SW480 (cell line): ENCODE measurements at places on chromosomes 4 and X.
A peak's percentile ranks its signal among the peaks of the same experiment; 100 is the strongest.

DNA sequence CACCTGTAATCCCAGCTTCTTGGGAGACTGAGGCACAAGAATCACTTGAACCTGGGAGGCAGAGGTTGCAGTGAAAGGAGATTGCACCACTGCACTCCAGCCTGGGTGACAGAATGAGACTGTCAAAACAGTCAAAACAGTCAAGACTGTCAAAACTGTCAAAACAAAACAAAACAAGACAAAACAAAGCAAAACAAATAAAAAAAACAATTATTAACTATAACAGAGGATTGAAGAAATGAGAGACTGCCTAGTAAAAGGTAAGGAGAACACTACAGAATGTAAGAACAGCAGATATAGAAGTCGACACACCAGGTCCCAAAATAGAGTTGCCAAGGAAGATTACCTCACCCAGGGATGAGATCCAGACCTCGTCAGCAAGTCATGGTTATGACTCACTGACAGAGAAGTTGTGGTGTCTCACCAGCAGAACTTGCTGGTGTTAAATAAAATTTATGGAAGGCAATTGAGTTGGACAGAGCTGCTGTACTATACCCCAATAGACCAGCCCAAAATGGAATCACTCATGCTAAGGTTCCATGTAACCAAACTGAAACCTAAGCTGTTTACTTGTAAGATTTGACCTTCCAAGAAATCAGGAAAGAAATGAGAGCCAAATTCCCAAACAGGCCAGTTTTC is 32.1 kb upstream of the GK start:
- DNase-seq, result no peak

DNA sequence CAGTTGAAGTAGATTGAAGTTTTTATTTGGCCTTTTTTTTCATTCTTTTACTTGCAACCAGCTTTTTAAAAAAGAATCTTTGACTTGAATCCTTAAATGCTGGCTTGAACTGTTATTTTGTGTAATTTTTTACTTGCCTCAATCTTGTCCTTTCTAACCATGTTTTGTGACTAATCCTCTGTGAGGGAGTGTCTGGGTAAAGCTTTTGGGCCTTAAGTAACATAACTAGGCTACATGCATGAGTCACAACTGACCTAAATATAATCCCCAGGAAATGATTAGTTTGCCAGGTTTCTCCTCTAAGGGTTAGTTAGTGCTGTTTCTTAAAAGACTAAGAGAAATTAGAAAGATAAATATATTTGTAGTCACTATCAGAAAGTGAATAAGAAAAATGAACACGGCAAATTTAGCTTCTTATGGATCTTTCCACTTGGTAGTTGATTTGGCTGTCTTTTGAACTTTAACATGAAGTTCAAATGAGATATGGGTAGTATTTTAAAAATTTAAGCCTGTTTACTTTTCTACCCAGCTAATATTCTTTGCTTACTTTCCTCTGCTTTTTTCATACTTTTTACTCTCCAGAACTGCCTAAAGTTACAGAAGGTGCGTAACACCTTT is 13.0 kb downstream of the EXOC1 start:
- peak; percentile 45 for DNase-seq

DNA sequence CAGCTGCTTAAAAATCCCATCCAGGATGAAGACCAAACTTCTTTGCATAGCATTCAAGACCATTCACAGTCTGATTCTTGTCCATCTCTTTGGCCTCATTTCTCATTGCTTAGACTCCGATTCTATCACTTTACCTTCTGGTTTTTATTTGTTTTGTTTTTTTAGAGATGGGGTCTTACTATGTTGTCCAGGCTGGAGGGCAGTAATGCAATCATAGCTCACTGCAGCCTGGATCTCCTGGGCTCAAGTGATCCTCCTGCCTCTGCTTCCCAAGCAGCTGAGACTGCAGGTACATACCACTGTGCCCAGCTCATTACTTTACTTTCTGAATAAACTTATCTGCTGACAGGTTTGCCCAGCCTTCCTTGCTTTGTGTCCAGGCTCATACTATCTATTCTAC is 152.8 kb downstream of the TMEM164 start:
- DNase-seq, result no peak

GRCh38 chr4:91471280-91471679 is 832.5 kb upstream of the GRID2 start:
- no peak for DNase-seq

GRCh38 chr4:144709793-144710525 is 64.0 kb downstream of the HHIP start:
- DNase-seq, result peak; percentile 70

DNA sequence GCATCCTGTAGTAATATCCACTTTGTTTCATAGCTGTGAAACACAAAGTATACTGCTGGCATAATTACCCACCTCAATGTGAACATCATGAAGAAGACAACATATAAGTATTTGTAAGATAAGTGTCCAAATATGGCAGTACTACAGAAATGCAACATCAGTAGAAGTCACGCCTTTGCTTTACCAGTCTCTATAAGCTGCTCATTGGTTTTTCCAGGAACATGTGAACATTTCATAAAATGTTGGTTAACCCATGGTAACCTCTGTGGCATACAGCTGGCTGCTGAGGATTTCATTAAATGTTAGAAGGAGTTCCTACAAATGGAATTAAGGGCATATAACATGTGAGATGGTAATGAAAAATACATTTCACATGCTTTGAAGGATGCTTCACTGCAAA is 77.6 kb downstream of the PPP3CA start:
- no peak for DNase-seq

DNA sequence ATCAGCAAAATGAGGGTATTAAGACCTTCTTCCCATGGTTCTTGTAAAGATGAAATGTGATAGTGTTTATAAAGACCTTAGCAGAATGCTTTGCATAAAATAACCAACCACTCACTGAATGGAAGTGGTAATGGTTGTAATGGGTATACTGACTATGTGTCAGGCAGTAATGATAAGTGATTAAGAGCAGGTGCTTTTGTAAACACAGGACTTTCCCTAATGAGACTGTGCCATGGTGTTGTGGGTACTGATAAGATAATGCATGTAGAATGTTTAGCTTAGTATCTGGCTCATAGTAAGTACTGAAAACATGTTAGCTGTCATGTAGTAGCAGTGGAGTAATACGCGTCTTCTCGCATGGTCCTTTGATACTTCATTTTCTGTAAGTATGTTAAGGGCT is 6.9 kb downstream of the LSM6 start:
- DNase-seq, result no peak

DNA sequence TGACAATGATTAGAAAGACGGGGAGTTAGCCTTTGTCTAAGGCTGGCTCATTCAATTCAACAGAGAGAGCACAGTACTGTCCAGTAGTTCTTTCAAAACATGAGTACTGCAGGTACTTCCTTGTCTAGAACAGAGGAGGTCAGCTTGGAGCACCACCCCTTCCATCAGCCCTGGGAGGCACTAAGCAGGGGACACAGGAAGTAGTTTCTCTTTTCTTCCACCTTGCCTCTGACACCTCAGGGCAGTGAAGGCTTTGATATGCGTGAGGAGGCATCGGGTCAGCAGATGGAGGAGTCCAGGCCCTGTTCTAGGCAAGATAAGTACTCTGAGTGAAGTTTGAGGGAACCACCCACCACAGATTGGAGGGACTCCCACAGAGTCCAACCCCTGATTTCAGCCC is 33.1 kb downstream of the MAGEB10 start:
- DNase-seq, result no peak

- DNase-seq, result peak; percentile 62
Observed at GRCh38 chrX:20514358-20514757, 247.6 kb upstream of the RPS6KA3 start.

DNA sequence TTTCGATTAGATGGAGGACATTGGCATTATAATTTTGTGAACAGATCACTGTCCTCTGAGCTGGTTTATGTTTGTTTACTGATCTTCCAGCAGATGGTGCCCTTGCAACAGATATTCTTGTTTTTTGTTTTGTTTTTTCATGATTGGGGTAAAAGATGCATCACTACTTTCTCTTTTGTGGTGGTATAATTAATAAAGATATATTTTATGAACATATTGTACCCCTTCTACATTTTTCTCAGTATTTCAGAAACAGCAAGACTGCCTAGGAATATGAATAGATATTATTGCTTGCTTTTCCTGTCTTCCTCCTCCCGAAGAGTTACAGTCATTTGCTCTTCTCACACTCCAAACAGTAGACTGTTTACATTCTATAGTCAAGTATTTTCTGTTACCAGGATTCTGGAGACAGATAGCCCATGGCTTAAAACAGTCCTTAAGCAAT is 905.2 kb downstream of the TRAM1L1 start:
- peak; percentile 11 for DNase-seq

- no peak for DNase-seq
Observed at GRCh38 chr4:155582971-155583437, 83.6 kb upstream of the GUCY1A1 start.

- no peak for DNase-seq
Observed at GRCh38 chr4:78039678-78040077, 17.4 kb upstream of the FRAS1 start.

DNA sequence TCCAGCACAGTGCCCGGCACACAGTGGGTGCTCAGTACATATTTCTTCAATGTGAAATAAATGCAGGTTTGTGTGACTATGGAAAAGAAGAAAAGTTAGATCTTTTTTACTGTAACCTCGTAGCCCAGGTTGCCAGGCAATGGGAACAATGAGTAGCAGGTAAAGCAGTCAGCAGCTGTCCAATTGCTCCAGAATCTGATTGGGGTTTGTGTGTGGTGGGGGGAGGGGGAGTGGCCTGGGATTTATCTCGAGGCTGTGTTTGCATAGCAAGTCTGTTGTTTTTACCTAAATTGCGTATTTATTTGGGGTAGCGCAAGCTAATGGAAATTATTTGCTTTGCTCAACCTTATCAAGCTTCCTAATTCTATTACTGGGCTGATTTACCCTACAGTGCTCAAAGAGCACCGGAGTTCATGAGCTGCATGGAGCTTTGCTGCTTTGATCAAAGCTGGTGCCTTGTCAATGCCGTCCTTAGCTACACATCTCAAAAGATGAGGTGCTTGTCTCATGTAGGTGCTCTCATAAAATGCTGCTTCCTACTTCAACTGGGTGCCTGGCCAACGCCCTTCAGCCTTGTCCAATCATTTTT is 145.0 kb upstream of the DGKK start:
- no peak for DNase-seq

DNA sequence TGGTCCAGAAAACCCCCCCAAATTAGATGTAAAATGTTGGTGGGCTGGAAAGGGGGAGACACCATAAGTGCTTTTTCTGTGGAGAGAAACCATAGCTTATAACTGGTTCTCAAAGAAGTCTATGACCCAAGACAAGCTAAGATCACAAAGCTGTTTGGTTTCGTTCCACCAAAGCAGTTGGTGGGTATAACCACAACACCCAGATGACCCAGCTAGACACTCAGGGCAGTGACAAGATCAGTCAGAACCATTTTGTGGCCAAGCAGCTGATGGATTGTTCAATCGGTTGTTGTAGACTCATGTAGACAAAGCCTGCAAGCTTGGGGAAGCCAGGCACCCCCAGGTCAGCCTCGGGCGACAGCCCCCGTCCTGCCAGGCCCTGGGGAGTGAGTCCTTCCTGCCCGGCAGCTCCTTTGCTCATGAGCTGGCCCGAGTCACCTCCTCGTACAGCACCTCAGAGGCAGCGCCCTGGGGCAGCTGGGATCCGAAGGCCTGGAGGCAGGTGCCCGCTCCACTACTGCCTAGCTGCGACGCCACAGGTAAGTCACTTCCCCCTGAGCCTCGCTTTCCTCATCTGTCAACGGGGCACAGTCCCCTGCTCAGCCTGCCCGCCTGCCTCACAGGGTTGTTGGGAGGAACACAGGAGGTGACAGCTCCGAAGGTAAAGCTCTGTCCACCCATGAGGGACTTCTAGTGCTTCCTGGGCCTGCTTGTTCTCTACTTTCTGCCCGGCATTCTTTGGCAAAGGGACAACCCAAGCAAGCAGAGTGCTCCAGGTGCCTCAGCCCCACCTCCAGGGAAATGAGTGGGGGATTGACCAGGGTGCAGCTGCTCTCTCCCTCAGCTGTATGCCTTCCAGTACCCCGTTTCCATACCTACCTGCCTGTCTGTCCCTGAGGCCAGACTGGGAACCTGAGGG is 65.2 kb upstream of the MTM1 start:
- DNase-seq, result no peak

DNA sequence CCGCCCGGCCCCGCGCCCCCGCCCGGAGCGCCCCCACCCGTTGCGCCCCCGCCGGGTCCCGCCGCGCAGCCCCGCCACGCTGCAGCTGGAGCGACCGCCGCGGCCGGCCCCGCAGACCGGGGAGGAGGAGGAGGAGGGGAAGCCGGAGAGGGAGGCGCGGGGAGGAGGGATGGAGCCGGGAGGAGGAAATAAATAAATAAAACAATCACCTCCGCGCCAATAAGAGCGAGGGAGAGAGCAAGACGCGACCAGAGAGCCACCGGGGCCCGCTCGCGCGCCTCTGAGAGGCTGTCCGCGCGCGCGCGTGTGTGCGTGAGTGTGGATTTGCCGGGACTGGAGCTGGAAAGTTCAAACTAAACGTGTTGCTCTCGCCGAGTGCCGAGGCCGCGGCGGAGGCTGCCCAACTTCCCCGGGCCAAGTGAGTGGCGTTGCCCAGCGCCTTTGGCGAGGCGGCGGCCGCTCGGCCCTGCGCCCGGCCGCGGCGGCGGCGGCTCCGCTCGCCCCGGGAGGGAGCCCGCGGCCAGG is 2184.4 kb upstream of the TENM3 start:
- peak; percentile 47 for DNase-seq

DNA sequence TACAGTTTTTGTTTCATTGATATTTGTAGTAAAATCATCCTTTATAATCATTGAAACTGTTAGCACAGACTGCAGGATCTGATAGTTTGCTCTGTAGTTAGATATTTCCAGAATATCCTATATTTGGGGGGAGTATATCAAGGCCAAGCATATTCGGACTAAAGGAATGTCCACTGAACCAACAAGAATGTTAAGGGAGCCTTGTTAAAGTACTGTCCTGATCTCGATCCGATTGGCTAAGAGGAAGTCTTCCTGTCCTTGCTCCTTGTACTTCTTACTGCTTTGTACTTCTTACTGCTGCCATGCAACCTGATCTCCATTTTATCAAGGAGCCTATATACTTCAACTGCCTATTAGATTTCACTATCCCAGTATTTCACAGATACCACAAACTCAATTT is 449.3 kb downstream of the RPA4 start:
- DNase-seq, result no peak

DNA sequence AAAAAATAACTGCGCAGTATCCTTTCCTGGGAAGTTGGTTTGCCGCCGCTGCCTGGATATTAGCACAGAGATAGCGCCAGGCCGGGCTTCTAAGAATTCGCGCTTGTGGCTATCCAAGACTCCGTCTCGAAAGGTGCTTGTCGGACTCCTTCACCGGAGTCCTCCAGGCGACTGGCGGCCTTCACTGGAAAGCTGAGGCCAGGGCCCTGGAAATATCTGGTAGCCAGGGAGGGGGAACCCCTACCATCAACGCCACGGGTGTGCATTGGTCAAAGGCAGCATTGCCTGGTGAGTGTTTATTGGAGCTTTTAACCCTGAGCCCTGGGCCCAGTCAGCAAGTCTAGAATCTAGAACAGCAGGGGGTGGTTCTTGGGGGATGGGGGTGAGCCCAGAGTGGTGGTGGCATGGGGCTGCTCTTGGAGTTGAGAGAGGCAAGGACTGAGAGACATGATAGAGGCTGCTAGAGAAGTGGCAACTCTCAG is 577 bp upstream of the PIM2 start:
- DNase-seq, result no peak
